ENCODE measurements at places on chromosomes 12 and 14. TPM values are rescaled to one million over a fixed set of nuclear protein-coding genes. Genes with fewer than 3 reads are reported as not detected.

- DNase-seq = no peak
These were observed 67.6 kb downstream of the PTPN11 start for GRCh38 chr12:112486361-112486760.

DNA sequence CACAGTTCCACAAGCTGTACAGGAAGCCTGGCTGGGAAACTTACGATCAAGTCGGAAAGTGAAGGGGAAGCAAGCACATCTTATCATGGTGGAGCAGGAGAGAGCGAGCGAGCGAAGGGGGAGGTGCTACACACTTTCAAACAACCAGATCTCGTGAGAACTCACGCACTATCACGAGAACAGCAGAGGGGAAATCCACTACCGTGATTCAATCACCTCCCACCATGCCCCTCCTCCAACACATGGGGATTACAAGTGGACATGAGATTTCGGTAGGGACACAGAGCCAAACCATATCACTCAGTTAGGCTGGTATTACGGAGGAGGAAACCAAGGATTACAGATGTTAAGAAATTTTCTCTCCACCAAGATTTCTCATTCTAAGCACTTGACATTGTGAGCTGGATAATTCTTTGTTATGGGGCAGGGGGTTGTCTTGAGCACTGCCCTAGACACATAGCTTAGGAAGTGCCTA is 262.0 kb upstream of the G2E3 start:
- DNase-seq = no peak

The TSPAN11 gene
- total RNA-seq = not detected

The NDRG2 gene
- total RNA-seq = 4.7 TPM

DNA sequence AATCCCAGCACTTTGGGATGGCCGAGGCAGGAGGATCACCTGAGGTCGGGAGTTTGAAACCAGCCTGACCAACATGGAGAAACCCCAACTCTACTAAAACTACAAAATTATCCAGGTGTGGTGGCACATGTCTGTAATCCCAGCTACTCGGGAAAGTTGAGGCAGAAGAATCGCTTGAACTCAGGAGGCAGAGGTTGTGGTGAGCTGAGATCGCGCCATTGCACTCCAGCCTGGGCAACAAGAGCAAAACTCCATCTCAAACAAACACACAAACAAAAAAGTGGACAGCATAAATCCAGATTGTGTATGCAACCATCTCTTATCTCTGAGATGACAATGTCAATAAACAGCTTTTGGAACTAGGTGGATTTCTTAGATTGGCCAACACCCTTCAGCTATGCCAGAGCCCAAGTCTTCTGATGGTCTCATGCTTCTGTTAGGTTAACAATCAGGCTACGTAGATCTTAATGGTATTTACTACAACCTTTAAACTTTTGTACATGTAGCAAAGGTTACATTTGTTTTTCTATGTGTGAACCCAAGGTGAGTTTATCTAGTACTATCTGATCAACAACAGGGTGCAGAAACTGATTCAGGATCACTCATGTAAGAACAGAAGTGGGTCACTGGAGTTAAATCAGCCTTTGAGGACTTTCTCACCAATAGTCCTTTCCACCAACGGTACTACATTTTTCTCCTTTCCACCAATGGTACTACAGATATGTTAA is 73.7 kb downstream of the DUSP16 start:
- DNase-seq = no peak

All from PC-3 (cell line).